ENCODE measurements at places on chromosomes 7 and 10. TPM values are rescaled to one million over a fixed set of nuclear protein-coding genes. Genes with fewer than 3 reads are reported as not detected.

The LRIT1 gene
- total RNA-seq = not detected

The NPY4R gene
- 1.9 TPM for total RNA-seq

The SPAM1 gene
- not detected for total RNA-seq

The EFCAB10 gene
- 0.35 TPM for total RNA-seq

The ZMYND11 gene
- 83.4 TPM for total RNA-seq

The PLCE1 gene
- 4.4 TPM for total RNA-seq

GRCh38 chr10:69956741-69957230 is 95.9 kb upstream of the MACROH2A2 start:
- DNase-seq = no peak

- DNase-seq = no peak
Measured at GRCh38 chr7:155711081-155711480, 66.6 kb downstream of the RBM33 start.
